ENCODE measurements at places on chromosomes 16 and 17.

GRCh38 chr16:53761962-53762703 is 58.2 kb downstream of the FTO start:
- DNase-seq = no peak

- DNase-seq = no peak
Observed at GRCh38 chr16:63289834-63290460, 1253.7 kb upstream of the CDH8 start.

- peak; percentile 34 for DNase-seq
Observed at GRCh38 chr17:66627985-66628384, 206.9 kb upstream of the CACNG5 start.

GRCh38 chr16:65045961-65046360 is 75.9 kb downstream of the CDH11 start:
- DNase-seq = no peak

DNA sequence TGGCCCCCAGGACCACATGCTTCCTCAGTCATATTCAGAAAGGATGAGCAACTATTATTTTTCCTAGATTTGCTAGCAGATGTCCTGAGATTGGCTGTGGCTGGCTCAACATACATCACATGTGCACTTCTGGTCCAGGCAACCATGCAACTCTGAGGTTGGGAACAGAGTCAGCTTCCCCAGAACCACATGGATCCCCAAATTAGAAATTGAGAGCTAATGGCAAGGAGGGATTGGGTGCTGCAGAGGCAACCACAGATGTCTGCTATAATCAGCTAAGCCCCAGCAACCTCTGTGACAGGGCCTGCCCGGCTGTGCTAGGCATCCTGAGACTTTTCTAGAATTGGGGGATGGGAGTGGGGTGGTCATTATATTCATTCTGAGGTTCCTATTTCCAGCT is 33.8 kb upstream of the CLEC18A start:
- DNase-seq = no peak

DNA sequence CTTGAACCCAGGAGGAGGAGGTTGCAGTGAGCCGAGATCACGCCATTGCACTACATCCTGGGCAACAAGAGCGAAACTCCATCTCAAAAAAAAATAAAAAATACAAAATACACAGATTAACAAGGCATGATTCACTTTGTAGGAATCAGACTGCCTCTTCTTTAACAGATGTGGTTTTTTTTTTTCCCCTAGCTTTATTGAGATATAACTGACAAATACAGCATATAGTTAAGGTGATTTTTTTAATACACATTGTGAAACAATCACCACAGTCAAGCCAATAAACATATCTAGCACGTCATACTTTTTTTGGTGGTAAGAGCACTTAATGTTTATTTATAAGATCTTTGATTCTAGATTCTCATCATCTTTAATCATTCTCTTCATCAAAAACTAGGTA is 87.8 kb downstream of the SPAG9 start:
- DNase-seq = no peak

- DNase-seq = no peak
Observed at GRCh38 chr16:30941600-30942425, 7.1 kb upstream of the ORAI3 start.

DNA sequence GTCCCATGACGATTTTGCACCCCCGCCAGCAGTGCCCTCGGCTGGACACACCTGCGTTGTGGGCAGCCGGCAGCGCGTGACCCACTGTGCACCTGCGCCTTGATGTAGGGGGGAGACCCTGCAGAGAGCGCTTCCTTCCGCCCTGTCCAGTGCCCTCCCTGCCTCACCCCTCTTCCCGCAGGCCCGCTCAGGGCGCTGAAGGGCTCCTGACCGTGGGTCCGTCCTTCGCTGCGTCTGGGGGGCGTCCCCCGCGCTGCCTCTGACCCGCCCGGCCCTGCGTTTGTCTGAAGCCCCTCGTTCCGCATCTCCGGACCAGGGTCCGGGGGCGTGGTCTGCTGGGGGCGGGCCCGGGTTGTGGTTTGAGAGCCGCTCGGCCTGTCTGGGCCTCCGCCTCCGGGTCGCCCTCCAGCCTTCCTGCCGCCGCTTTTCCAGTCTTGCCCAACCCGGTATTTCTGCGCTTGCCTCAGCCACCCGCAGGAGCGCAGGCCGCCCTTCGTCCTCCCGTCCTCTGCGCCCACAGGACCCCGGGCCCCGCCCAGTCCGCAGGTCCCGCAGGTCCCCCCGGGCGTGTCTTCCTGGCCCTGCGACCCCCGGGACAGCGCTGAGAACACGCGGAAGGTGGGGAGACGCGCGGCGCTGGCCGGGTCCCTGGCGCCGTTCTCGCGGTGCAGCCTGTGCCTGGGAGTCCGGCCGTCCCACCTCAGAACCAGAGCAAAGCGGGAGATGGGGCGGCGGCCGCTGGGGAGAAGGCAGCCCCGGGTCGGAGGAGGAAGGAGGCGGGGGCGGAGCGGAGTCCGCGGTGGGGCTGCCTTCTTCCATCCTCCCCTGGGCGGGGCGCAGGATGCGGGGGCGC is 4.0 kb upstream of the IL17C start:
- DNase-seq = no peak

DNA sequence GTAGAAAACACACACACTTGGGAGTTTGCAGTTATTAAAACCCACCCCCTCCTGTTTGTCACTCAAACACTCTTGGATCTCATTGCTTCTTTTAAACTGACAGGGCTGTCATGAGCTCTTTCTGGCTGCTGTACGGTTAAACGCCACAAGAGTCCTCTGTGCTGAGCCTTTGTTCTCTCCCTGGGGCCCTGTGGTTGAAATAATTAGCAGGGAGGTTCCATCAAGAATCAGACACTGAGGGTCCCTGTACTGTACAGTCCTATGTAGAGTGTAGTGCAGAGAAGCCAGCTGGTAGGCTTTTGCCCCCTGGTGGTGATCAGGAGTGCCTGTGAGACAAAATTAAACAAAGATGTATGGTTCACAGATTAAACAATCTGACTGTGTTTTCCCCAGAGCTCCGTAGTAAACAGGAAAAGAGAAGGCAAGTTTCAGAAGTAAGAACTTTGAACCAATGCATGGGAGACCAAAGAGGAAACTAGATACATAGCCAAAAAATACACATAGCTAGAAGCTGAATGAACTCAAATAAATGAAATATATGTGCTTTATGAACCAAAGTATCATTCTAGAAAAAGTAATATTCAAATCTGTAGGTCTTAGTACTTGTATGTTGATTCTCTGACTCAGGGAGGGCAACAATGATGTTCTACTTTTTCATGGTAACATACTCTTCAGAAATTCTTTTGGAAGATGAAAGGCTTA is 1.4 kb upstream of the SSH2 start:
- peak; percentile 49 for DNase-seq

- DNase-seq = no peak
Observed at GRCh38 chr17:74723891-74724290, 11.2 kb upstream of the CD300LF start.

- no peak for DNase-seq
Observed at GRCh38 chr17:57099165-57099564, 14.1 kb downstream of the AKAP1 start.

- no peak for DNase-seq
Observed at GRCh38 chr17:45951403-45951802, 47.6 kb upstream of the STH start.

- no peak for DNase-seq
Observed at GRCh38 chr16:2712063-2712441, 8.0 kb downstream of the PRSS27 start.

GRCh38 chr17:34375426-34375997 is 12.5 kb upstream of the CCL1 start:
- DNase-seq = no peak

DNA sequence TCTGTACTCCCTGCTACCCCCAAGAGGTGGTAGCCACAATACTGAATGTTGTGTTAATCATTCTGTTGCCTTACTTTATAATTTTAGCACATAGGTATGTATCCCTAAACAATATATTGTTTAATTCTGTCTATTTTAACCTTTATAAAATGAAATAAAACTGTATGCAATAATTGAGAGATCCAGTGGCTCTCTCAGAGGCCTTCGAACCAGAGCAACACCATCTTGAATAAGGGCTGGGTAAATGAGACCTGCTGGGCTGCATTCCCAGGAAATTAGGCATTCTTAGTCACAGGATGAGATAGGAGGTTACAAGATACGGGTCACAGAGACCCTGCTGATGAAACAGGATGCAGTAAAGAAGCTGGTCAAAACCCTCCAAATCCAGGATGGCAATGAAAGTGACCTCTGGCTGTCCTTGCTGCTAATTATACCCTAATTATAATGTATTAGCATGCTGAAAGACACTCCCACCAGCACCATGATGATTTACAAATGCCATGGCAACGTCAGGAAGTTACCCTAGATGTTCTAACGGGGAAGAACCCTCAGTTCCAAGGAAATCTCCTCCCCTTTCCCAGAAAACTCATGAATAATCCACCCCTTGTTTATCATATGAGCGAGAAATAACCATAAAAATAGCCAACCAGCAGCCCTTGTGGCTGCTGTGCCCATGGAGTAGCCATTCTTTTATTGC is 2.0 kb upstream of the CANT1 start:
- peak; percentile 59 for DNase-seq

DNA sequence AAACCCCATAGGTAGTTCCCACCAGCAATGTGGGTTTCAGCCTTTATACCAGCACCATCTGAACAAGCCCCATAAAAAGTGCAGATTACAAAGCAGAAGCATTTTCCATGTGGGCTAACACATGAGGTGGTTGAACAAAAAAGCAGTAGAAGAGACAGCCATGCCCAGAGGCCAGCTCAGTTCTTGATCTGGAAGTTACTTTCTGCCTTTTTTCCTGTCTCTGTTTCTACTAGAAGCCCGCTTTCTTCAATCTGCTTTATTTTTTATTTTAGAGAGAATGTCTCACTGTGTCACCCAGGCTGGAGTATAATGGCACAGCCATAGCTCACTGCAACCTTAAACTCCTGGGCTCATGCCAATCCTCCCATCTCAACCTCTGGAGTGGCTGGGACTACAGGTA is 31.5 kb upstream of the APOH start:
- DNase-seq = no peak

- DNase-seq = no peak
Observed at GRCh38 chr16:48373258-48374029, 11.8 kb downstream of the SIAH1 start.

DNA sequence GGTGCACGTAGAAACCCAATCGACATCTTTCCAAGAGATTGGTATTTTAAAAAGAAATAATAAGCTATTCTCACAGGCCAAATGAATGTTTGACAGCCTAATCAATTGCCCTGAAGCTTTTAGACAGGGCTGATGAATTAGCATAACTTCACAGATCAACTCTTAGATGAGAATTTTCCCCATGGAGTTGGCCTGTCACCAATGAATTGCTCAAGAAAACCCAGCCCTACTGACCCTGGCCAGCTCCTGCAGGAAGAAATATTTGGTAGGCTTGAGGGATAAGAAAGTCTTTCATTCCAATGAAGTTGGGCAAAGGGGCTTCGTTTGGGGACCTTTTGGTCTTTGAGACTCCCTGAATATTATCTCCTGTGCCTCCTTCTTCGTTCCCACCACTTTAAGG is 23.4 kb upstream of the SEC14L1 start:
- no peak for DNase-seq

DNA sequence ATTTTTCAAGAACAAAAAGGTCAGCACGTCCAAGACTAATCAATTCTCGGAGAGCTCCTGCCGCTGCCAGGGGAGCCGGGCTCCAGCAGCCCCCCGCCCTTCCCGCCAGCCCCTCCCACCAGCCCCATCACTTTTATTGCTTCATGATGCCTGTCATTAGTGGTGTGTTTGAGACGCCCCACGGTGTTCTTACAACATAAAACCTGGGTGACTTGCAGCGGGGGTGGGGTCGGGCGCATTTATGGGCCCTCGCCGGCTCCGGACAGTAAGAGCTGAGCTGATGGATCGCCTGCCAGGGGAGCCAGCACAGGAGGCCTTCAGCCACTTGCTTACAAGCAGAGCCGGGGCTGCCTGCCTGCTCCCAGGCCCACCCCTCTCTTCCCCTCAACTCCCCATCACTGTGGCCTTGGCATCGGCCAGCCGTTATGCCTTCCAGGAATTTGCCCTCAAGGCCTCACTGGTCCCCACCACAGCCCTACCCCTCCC is 82.9 kb upstream of the CBX4 start:
- no peak for DNase-seq

DNA sequence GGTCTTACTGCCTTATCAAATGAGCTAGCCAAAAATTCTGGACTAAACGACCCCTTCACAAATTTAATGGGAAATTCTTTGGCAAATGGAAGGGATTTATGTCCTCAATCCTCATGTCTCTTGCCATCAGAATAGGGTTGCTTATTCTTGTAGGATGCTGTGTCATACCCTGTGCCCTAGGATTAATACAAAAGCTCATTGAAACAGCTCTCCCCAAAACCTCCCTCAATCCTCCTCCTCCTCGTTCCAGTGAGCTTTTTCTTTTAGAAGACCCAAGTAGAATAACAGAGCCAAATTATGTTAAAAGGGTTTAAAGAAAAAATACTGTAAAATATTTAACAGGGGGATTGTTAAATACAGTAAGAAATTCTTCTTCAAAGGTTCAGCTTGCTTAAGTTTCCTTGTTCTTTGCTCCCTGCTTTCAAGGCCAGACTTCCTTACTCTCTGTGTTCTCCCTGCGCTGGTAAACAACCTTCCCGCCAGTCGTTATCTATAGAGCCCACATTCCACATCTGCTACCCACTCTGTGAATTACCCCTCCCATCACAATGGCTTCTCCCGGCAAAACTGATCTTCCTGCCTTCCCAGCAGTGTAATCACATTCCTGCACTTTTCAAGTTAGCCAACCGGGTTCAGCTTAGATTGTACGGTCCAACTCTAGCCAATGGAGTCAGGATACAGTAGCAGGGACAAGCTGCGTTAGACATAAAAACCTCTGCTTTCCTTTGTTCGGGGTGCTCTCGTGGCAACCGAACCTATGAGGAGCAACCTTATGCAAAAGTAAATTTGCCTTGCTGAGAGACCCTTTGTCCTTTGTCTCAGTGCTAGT is 9.7 kb downstream of the HPR start:
- no peak for DNase-seq

- no peak for DNase-seq
Observed at GRCh38 chr17:77451245-77451893, 310.6 kb downstream of the SEC14L1 start.

- no peak for DNase-seq
Observed at GRCh38 chr17:21001111-21001812, 41.5 kb downstream of the USP22 start.

GRCh38 chr17:77999413-78000173 is 41.1 kb downstream of the TNRC6C start:
- no peak for DNase-seq

DNA sequence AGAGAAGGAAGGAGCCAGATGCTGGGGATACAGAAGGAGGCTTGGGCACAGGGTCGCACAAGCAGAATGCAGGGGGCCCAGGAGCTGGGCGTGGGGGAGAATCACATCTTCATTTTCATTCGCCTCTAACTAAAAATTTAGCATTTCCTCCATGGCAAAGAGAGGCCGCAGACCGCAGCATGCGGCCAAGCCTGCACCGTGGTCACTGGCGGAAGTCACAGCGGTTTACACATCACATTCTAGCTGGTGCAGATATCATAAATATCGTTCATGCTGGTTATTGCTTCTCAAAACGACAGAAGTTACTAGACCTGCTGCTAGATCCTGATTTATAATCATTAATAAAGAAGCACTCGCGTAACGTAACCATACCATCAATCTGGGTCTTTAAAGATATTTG is 162.0 kb downstream of the NTN1 start:
- no peak for DNase-seq

- DNase-seq = no peak
Observed at GRCh38 chr17:17474341-17474740, 2.5 kb upstream of the MED9 start.

All from AG09319 (cell line).